ENCODE measurements at places on chromosomes 7 and 10.

GRCh38 chr10:86592413-86592812, 61.9 kb upstream of the OPN4 start:
- no peak for DNase-seq

- no peak for DNase-seq
These were observed 952.7 kb upstream of the KCND2 start for GRCh38 chr7:119320316-119320715.

DNA sequence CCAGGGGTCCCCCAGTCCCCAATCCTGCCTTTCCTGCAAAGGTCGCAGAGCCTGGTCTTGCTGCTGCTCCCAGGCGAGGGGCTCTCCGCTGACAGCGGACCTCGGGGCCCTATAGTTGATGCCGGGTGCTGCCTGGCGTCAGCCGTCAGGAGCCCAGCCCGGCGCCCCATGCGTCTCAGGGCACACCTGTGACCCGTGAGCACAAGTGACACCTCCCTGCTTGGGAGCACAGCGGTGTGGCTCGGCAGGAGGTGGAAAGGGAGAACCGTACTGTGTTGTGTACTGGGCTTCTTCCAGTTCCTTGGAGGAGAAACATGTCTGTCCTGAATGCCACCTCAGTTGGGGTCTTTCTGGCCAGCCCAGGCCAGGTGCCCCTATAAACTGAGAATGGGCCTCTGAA, 56.7 kb downstream of the LHPP start:
- DNase-seq: no peak

- DNase-seq: no peak
These were observed 2.5 kb upstream of the TNRC18 start for GRCh38 chr7:5426226-5426475.

DNA sequence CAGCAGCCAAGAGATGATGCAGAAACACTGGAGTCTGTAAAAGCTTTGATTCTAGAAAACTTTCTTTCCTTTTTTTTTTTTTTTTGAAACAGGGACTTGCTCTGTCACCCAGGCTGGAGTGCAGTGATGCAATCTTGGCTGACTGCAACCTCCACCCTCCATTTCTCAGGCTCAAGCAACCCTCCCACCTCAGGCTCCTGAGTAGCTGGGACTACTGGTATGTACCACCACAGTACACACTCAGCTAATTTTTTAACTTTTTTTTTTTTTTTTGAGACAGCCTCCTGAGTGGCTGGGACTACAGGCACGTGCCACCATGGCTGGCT, 17.0 kb upstream of the BAG3 start:
- no peak for DNase-seq

DNA sequence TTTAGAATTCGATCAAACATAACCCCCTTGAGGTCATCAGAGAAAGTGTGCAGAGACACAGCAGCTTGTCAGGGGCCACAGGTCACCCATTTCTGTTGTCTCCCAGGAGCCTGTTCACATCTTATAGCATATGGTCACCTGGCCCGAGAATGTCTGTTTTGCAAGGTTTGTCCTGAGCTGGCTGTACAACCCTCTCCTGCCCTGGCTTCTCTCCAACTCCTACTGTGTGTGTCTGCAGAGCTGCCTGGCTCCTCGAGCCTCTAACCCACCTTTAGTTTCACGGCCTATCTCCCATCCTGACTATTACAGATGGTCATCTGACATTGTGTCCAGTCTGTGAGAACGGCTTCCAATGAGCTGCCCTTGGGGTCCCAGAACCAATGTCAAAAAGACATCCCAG, 683.4 kb downstream of the SDK1 start:
- DNase-seq: no peak

GRCh38 chr7:77409005-77409738, 7.0 kb downstream of the GSAP start:
- no peak for DNase-seq

- DNase-seq: no peak
These were observed 129.1 kb upstream of the PPP1R3A start for GRCh38 chr7:114047889-114048288.

- no peak for DNase-seq
These were observed 37.4 kb upstream of the GRM8 start for GRCh38 chr7:127290116-127290655.
